ENCODE measurements at places on chromosomes 12 and 14. TPM values are rescaled to one million over a fixed set of nuclear protein-coding genes. Genes with fewer than 3 reads are reported as not detected.

TMCC3 gene
- 2.3 TPM for total RNA-seq

GRCh38 chr14:89036371-89036770 is 211.9 kb downstream of the TTC8 start:
- no peak for DNase-seq

EID3 gene
- total RNA-seq = 2.1 TPM

DNA sequence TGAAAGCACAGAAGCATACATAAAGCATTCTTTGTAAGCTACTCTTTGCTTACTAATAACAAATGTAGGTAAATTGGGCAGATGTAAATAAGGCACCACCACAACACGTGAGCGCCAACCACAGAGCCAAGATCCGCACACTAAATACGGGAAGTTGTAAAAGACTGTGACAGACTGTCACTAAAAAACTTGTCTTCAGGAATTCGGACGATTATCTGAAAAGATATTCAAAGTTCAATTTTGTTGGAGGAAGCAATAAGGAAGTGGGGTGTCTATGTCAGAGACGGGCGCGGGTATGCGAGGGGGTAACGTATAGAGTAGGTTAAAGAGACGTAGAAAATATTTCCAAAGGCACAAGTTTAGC is 1.5 kb upstream of the HSP90B1 start:
- no peak for DNase-seq

VDR gene
- total RNA-seq = 1.3 TPM

B4GALNT1 gene
- total RNA-seq = 11.1 TPM

SYT10 gene
- total RNA-seq = not detected

ACRBP gene
- total RNA-seq = 1.6 TPM

GDF3 gene
- total RNA-seq = 0.46 TPM

BTBD6 gene
- total RNA-seq = 34.9 TPM

- no peak for DNase-seq
These were observed 414.9 kb downstream of the ETNK1 start for GRCh38 chr12:23039834-23040233.

GRCh38 chr12:128450810-128451209 is 183.8 kb downstream of the TMEM132C start:
- no peak for DNase-seq

IL23A gene
- total RNA-seq = not detected

- no peak for DNase-seq
These were observed 33.2 kb downstream of the SAMD4A start for GRCh38 chr14:54599966-54600716.

CCND2 gene
- 478 TPM for total RNA-seq

- no peak for DNase-seq
These were observed 143.2 kb downstream of the CALM1 start for GRCh38 chr14:90539996-90540395.

- no peak for DNase-seq
These were observed 854.7 kb downstream of the AACS start for GRCh38 chr12:125919856-125920470.

NFE2 gene
- 1.2 TPM for total RNA-seq

LRTM2 gene
- total RNA-seq = not detected

DNA sequence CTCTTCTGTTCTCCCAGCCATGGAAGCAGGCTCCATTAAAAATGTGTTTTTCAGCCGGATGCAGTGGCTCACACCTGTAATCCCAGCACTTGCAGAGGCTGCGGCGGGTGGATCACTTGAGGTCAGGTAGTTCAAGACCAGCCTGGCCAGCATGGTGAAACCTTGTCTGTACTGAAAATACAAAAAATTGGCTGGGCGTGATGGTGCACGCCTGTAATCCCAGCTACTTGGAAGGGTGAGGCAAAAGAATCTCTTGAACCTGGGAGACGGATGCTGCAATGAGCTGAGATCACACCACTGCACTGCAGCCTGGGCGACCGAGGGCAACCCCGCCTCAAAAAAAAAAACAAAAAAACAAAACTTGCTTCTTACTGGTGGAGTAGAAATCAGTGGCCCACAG is 39.8 kb downstream of the FNTB start:
- DNase-seq = no peak

SMAGP gene
- 4.4 TPM for total RNA-seq

DNA sequence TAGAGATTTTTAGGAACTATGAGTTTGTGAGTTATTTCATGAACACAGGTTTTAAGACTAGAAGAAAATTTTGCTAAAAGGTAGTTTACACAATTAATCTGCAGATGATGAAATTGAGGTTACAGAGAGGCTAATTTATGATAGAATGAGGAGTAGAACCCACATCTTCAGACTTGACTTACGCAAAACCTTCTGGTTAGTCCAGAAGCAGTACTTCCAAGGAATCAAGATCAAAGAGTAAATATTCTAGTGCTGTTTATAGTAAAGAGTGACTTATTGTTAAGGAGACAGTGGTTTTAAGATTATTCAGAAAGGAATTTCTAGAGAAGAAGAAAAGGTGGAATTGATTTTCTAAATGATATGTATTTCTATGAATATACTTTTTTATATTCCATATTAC is 10.6 kb upstream of the KITLG start:
- no peak for DNase-seq

ERP27 gene
- total RNA-seq = 0.11 TPM

KRT85 gene
- total RNA-seq = not detected

GRCh38 chr12:121124402-121125109 is 8.1 kb upstream of the P2RX7 start:
- DNase-seq = no peak

FLVCR2 gene
- 1.3 TPM for total RNA-seq

OR4K13 gene
- not detected for total RNA-seq

DNA sequence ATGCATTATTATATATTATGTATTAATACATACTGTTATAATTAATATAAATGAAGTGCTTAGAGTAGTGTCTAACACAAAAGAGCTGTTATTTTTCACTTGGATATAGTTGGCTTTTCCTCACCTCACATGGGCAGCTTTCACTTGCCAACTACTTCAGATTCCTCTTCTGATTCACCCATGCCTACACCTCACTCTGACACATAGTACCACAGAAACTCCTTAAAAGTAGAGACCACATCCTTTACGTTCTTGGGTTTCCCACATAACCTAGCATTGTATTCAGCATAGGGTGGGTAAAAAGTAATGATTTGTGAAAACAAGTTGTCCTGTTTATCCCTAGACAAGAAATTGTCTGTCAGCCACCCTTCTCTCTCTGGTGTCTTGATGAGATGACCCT is 61.0 kb downstream of the DIO2 start:
- no peak for DNase-seq

HELB gene
- 1.6 TPM for total RNA-seq

APAF1 gene
- 5.1 TPM for total RNA-seq

- DNase-seq = peak; percentile 64
These were observed 71.7 kb downstream of the CCDC92 start for GRCh38 chr12:123900871-123901376.

CCDC184 gene
- 0.67 TPM for total RNA-seq

OR4E2 gene
- not detected for total RNA-seq

VRTN gene
- total RNA-seq = not detected

DNA sequence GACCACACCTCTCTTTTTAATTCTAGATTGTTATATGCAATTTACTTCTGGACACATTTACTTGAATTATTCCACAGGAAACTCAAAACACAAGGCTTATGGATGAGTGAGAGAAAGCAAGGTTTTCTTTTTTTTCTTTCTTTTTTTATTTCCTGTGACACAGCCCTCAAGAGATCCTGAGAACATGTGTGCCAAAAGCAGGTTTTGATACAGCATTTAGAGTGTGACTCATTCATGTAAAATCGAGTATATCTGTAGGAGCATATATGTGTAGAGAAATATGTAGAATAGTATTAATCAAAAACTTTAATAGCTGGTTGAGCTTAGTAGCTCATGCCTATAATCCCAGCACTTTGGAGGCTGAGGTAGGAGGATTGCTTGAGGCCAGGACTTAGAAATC is 4.4 kb upstream of the MAX start:
- no peak for DNase-seq

- no peak for DNase-seq
These were observed 14.0 kb upstream of the FBXO33 start for GRCh38 chr14:39446131-39446744.

ACSM4 gene
- not detected for total RNA-seq

DNA sequence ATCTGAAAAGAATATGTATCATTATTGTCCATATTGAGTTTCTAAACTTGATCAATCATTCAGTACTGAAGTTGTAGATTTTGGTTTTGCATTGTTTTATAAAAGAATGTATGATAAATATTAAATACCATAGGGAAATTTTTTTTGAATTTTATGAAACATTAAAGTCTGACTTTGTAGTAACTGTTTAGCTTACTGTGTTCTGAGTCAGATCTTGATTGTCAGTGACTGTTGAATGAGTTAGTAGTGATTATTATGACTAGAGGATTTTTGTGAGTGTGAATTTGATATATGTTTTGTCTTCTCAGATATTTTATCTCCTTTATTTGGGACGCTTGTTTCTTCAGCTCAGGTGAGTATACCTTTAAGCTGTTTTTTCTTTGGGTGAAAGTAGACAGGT is 10.1 kb downstream of the TDP1 start:
- no peak for DNase-seq

TPPP2 gene
- 0.73 TPM for total RNA-seq

DNA sequence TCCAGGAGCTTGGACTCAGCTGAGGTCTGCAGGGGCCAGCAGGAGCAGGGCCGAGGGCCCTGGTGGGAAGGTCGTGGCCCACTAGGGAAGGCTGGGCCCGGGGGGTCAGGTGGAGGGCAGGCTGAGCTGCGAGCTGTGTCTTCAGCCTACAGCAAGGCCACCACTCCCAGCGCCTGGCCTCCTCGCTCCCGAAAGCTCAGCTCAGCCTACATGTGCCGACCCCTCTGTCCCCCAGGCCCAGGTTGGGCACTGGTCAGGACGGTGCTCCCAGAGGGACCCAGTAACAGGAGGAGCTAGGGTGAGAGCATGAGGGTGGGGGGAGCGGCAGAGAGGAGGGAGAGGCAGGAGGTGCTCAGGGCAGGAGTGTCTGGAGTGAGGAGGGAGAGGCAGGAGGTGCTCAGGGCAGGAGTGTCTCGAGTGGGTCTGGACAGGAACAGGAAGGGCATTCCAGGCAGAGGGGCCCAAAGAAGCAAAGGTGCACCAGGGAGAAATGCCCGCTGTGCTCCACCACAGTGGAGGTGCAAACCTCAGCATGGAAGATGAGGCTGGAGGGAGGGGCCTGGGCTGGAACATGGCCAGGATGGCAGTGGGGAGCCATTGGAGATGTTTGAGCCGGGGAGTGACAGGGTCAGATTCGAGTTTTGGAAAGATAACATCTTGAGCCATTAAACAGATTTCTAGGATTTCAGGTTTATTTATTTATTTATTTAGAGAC is 29.1 kb upstream of the GPR132 start:
- DNase-seq = peak; percentile 71

GRCh38 chr14:76900682-76901081 is 74.5 kb downstream of the LRRC74A start:
- no peak for DNase-seq

COCH gene
- 0.97 TPM for total RNA-seq

- DNase-seq = no peak
These were observed 63.6 kb upstream of the BCL2L14 start for GRCh38 chr12:12007001-12007712.

DNA sequence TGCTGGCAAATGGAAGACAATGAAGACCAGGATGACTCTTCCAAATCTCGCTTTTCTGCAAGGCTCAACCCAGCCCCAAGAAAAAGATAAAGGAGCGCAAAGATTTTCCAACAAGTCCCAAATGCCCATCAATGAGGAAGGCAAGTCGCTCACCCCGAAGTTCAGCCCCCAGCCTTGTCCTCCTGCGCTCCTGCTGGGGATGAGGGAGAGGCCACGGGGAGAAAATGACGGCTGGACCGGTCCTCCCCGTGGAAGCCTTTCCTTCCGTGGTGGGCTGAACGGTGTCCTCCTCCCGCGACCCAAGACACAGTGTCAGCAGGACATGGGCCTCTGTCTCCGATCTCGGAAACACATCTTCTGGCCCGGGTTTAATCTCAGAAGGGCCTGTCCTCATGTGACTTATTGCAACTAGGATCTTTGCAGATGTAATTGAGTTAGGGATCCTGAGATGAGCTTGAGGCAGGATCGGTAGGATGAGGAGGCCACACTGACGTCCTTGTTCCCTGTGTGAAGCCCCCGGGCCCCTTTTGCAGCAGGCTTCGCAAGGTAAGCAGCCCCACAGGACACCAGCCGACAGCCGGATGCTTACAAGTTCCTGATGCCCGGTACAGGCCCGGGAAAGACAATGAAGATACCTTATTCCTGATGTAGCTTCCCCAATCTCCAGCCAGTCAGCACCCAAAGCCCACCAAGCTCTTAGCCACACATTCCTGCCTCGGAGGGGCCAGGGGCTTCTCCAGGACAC is 64.2 kb downstream of the GALNT9 start:
- no peak for DNase-seq

DNA sequence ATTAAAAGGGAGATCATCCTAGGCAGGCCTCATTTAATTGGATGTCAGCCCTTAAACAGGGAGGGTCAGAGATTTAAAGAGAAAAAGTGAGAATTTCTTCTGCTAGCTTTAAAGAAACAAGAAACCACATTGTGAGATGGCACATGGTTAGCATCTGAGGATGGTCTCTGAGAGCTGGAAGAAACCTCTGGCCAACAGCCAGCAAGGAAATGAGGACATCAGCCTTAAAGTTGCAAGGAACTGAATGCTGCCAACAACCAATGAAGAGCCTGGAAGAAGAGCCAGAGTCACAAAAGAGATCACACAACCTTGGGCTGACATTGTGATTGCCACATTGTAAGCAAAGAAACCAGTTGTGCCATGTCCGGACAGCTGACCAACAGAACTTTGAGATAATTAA is 17.5 kb upstream of the FAR2 start:
- no peak for DNase-seq

DNA sequence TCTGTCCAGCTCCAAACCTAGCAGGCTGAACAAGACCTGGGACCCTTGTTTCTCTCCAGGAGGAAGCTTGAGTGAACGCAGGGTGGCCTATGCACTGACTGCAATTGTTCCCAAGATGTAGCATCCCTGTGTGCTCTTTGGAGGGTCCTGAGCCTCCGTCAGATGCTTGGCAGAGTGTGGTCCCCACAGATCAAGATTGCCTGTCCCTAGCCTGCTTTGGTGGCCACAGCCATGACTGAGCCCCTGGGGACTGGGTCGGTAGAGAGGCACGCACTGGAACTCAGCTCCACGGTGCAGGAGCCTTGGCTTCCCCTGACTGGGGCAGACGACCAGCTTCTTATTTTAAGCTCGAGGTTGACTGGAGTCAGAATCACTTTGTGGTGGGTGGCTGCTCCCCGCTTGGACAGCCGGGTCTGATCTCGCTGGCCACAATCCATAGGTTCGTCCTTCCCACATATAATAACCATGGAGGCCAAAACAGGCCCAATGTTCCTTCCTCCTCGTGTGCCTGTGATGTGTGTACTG is 97.8 kb downstream of the LGMN start:
- no peak for DNase-seq

All from cardiac septum (tissue), 1 donor.